ENCODE measurements at places on chromosomes 1 and 21.

GRCh38 chr1:3899754-3900149 is 320 bp downstream of the C1orf174 start:
- no peak for DNase-seq

GRCh38 chr1:201593200-201593921 is 54.4 kb downstream of the NAV1 start:
- DNase-seq = no peak

DNA sequence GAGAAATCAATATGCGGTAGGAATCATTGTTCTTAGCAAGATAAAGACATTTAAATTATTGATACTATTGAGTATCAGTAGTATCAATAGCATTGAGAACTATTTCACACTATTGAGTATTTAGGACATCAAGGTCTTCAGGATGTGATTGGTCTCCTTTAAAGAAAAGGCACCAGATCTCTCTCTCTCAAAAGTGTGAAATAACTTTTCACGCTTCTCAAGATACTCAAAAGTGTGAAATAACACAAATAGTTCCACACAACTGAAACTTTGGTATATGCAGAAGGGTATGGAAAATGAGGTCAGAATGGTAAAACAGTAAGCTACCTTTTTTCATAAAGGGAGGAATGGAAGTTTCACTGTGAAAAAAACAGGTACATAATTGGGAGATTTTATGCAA is 6.7 kb upstream of the PYHIN1 start:
- DNase-seq = no peak

GRCh38 chr1:159077120-159077961 is 775 bp upstream of the AIM2 start:
- DNase-seq = peak; percentile 98

DNA sequence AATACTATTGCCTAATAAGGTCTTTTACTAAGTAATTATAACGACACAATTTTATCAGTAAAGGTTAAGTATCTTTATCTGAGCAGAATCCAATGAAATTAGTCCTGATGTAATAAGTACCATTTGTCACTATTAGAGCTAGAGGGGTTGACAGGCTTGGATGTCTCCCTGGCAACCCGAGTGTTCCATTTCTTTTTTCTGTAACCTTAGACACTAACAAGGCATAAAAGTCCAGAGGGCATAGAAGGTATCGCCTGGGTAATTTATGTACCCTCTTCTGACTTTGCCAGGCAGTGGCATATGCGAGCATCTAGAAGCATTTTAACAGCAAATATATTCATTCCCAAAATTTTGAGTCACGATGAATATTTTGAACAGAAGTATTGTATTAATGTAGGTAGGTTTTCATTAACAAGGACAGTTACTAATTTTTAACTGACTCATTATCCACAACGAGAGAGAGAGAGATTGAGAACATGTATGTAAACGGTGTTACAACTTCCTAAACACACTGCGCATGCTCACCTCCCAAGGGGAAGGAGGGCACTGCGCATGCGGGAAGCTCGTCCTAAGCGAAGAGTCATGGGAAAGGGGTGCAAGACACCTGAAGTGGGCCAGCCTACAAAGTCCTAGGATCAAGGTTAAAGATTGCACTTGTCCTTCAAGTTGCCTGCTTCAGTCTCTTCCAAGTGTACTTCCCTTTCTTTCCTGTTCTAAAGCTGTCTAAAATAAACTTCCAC is 423.9 kb downstream of the DSCAM start:
- no peak for DNase-seq

GRCh38 chr1:45359882-45360513 is 19.8 kb upstream of the MUTYH start:
- DNase-seq = no peak

DNA sequence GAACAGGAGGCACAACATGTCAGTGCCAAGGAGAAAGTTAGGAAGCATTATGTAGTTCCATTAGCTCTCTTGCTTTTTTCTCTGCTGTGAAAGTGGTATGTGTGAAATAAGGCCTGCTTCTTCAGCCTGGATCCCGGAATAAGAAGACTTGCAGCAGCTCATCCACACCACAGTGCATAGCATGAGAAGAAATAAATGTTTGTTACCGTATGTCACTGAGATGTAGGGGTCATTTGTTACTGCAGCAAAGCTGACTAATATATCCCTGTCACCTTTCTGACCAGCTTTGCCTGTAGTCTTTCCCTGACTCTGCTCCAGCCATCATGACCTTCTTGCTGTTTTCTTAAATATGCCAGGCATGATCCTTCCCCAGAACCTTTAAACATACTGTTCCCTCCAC is 20.5 kb upstream of the MCOLN3 start:
- no peak for DNase-seq

GRCh38 chr21:17560377-17561025 is 47.7 kb downstream of the CXADR start:
- DNase-seq = no peak

DNA sequence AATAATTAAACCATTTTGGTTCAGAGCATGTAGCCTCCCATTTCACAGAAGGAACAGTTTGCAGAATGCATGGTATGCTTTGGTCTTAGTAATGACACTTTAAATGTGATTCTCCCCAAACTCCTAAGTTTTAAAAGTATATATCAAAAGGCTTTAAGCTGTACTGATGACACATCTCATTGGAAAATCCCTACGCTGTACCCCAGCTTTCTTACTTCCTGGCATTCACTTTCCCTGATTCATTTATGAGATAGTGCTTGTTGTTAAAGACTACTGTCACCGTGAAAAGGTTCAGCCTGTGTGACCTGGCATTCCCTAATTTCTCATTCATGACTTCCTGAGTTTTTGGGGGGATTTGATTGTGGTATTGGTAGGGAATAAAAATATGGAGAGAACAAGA is 53.4 kb downstream of the MPZL1 start:
- DNase-seq = no peak

- DNase-seq = no peak
Observed at GRCh38 chr1:63705078-63705477, 68.7 kb upstream of the ROR1 start.

DNA sequence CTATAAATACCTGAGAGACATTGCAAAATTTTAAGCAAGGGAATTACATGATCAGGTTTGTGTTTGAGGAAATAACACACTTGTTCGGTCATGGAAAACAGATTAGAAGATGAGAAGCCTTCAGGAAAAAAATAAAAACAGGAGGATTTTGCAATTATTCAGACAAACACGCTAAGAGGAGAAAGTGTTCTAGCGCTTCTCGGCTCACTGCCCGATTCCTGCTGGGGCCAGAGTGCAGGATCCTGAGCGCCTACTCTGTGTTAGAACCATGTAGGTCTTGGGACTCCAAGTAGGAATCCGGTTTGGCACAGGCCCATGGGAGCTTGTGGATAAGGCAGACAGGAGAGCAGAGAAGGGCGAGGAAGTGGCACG is 8.1 kb upstream of the PRELP start:
- no peak for DNase-seq

- no peak for DNase-seq
Observed at GRCh38 chr1:210787800-210788199, 346.1 kb downstream of the KCNH1 start.

DNA sequence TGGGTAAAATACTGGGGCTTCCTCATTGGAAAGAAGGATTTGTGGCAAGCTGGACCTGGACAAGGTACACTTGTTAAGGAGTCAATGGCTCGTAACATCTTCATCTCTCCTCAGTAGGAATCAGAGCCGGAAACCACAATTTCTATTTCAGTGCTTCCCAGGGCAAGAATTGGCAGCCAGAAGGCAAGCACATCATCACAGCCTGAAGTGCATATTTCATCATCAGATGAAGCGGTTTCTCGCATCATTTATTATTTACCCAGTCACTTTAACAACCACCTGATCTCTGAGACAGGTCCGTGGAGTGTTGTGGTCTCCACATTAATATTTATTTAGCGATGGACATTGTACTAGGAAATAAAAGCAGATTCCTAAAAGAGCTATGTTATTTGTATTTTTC is 55.0 kb downstream of the KCNJ15 start:
- DNase-seq = no peak

GRCh38 chr1:111789142-111789541 is 33.4 kb downstream of the DDX20 start:
- DNase-seq = no peak

DNA sequence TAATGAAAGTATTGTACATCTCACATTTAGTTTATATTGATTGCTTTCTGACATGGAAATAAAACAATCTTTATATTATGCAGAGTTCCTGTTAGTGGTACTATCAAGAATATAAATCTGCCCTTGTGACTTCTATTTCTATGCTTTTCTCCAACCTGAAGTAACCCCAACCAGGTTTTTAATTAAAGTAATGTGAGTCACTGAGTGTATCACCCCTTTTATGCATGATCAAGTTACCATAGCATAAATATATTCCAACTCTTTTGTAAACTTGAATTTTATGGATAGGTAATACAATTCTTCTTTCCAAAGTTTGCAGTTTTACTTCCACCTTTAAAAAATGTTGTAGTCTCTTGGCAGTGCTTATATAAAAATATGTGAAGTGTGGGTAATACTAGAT is 532.3 kb downstream of the USP25 start:
- no peak for DNase-seq

- no peak for DNase-seq
Observed at GRCh38 chr21:36661511-36662309, 37.2 kb upstream of the SIM2 start.

DNA sequence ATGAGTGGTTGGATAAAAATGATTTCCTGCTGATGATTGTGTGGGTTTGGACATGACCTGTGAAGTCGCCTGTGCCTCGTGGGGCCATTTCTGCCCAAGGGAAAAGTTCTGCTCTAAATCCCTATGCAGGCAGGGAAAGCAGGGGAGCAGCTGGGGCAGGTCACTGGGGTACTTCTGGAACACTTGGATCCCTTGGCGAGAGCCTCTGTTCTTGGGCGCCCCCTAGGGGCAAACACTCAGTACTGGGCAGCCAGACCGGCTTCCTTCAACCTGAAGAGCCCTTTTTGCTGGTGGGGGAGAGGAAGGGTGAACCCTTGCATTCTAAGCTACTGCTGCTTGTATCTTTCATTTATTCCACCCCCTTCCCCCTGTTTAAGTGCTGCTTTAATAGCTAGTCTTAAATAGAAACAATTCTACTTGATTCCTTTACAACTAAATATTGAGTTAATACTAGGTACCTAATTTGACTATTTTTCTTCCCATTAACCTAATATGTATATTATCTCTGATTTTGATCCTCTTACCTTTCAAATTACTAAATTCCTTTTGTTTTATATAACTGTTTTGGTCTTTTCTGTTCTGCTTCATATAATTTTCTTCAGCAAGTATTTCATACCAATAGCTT is 5.1 kb upstream of the CLEC20A start:
- peak; percentile 10 for DNase-seq

DNA sequence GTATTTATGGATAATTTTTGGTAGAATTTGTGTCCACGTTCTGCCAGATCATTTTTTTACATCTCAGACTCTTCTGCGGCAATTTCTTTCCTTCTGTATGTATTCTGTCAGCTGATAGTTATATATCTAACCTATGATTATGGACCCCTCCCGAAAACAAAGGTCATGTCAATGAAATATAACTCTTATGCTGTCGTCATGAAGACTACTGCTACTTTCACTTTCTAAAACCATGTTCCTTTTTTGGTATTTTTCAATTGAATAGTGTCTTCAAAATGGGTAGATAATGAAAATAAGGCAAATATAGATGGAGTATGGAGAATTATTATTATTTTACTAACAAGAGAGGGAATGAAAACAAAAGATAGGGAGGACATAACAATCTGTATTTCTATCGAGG is 3.2 kb downstream of the ANGPTL1 start:
- DNase-seq = no peak

GRCh38 chr1:64653466-64653865 is 91.4 kb upstream of the RAVER2 start:
- DNase-seq = no peak

GRCh38 chr1:77872645-77873044 is 15.8 kb upstream of the NEXN start:
- no peak for DNase-seq

DNA sequence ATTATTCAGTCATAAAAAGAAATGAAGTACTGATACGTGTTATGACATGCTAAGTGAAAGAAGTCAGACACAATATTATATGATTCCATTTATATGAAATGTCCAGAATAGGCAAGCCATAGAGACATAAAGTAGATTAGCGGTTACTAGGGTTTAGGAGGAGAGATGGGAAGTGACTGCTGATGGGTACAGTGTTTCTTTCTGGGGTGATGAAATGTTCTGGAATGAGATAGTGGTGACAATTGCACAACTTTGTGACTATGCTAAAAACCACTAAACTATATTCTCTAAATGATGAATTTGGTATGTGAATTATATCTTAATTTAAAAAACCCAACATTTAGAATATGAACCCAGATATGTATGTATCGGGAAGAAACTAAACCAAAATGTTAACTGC is 27.6 kb downstream of the IPP start:
- no peak for DNase-seq

DNA sequence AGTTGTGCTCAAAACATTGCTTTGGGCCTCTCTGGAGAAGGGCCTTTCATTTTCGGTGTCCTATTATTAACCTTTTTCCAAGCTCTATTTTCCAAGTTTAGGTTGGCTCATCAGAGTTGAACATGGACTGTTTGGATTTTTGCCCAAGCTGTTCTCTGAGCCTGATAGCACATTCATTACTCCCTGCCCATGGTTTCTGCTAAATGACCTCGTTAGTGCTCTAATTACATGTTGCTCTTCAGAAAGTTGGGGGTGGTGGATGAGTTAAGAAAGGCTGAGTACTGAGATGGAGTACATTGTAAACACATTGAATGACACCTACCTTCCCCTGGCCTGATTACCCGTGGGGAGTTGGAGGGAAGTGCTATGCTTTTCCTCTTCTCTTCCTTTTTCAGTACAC is 38.9 kb downstream of the LMO4 start:
- no peak for DNase-seq

- peak; percentile 71 for DNase-seq
Observed at GRCh38 chr1:54604572-54605370, 18.6 kb downstream of the FAM151A start.

- no peak for DNase-seq
Observed at GRCh38 chr1:164563721-164564360, 4.9 kb downstream of the PBX1 start.

GRCh38 chr1:32311709-32312393 is 20.0 kb downstream of the HDAC1 start:
- DNase-seq = no peak

- no peak for DNase-seq
Observed at GRCh38 chr1:12542138-12542465, 75.9 kb downstream of the DHRS3 start.

- DNase-seq = no peak
Observed at GRCh38 chr1:184759651-184760050, 5.0 kb upstream of the EDEM3 start.

DNA sequence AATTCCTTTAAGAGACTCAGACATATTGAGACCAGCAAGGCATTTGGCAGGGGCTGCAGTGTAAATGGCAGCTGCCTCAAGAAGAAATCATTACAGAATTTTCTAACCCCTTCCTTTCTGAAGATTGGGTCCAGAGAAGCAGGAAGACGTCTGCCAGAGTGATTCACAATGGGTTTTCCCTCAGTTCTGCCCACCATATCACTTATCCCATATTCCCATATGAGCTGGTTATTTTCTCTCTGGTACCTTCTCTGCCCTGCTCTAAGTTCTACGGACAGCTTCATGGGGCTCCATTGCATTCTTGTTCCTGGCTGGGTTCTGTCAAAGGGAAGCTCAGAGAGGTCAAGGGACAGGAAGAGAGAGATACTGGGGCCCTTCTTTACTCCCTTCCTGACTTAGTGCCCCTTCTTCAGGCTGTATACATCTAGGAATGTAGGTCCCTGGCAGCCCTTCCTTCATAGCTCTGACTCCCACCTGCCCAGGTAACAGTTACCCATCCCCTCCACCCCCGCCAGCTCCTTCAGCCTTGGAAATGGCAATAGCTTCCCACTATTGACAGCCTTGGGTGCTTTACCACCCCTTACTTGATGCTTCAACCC is 420.6 kb upstream of the DAB1 start:
- DNase-seq = no peak

All from T-helper 2 cell (primary cell).